A549 treated with Hydrocortisone at 1 μM for 4 hours (cell line): ENCODE measurements at places on chromosomes 1 and 21. TPM values are rescaled to one million over a fixed set of nuclear protein-coding genes. Genes with fewer than 3 reads are reported as not detected.

TMEM69 gene
- 18.1 to 20.8 TPM (median 19.5 TPM) in 5 replicates for total RNA-seq

ALDH9A1 gene
- 39.3 to 46.9 TPM (median 40.0 TPM) in 5 replicates for total RNA-seq

FCRL5 gene
- total RNA-seq: 0.03 TPM in 1 of 5 replicates, not detected in the others

TNFRSF1B gene
- 0.47 to 0.71 TPM (median 0.51 TPM) in 5 replicates for total RNA-seq

OLIG2 gene
- total RNA-seq: not detected in 5 replicates
